ENCODE measurements at places on chromosomes 12 and 14. TPM values are rescaled to one million over a fixed set of nuclear protein-coding genes. Genes with fewer than 3 reads are reported as not detected.

EGLN3 gene
- total RNA-seq, result 2.1 TPM

OASL gene
- total RNA-seq, result 4.0 TPM

ADAM21 gene
- total RNA-seq, result 0.09 TPM

FAM222A gene
- 2.0 TPM for total RNA-seq

RBP5 gene
- total RNA-seq, result 0.31 TPM

ZNF891 gene
- total RNA-seq, result 2.1 TPM

SPRYD3 gene
- 43.3 TPM for total RNA-seq

- DNase-seq, result no peak
- H3K27ac ChIP-seq, result no peak overlapping the region
- peaks cover 45% of the 10 kb centered on the region for H3K4me1 ChIP-seq
- H3K36me3 ChIP-seq, result no peaks in the 10 kb centered on the region
- H3K27me3 ChIP-seq, result no peaks in the 10 kb centered on the region
- no peak overlapping the region for H3K4me3 ChIP-seq
These were observed 8.9 kb upstream of the AMN1 start for GRCh38 chr12:31737763-31738162.

DNA sequence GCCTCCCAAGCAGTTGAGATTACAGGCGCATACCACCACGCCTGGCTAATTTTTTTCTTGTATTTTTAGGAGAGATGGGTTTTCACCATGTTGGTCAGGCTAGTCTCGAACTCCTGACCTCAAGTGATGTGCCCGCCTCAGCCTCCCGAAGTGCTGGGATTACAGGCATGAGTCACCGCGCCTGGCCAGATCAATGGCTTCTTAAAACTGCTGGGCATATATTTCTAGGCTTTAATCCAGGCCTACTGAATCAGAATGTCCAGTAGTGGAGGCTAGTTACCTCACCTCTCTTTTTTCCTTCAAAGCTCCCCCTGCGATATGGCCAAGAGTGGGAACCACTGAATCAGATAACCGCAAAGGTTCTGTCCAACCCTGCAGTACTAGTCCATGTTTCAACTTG is 17.1 kb downstream of the POU6F1 start:
- H3K4me3 ChIP-seq, result no peak overlapping the region
- no peaks in the 10 kb centered on the region for H3K36me3 ChIP-seq
- no peak for DNase-seq
- H3K27ac ChIP-seq, result no peak overlapping the region
- no peaks in the 10 kb centered on the region for H3K27me3 ChIP-seq
- no peaks in the 10 kb centered on the region for H3K4me1 ChIP-seq

- H3K27ac ChIP-seq, result no peak overlapping the region
- no peaks in the 10 kb centered on the region for H3K36me3 ChIP-seq
- no peaks in the 10 kb centered on the region for H3K4me1 ChIP-seq
- no peak for DNase-seq
- peaks cover 11% of the 10 kb centered on the region for H3K27me3 ChIP-seq
- H3K4me3 ChIP-seq, result peak overlapping the region; percentile 22
These were observed 834 bp downstream of the COCH start for GRCh38 chr14:30874999-30875787.

DNA sequence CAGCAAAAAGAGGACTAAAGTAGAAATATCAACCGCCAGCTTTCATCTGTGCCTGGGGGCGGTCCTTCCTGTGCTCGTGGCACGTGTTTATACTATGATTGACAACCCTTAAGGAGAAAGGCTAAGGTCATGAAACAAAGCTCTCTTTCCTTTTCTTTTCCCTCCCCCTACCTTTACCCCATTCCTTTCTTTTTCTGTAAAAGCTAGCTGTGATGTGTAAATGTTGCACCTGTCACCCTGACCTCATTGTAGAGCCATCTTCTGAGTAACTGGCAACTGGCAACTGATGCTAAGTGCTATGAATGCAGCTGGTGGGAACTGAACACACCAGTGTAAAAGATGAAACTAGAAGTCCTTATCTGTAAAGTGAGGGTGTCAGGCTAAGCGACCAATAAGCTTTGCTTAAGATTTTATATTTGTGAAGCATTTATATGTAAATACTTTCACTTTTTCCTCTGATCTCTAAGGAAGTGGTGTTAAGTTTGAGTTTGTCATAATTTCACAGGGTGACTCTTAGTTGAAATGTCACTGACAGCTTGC is 102.8 kb upstream of the BCAT1 start:
- no peaks in the 10 kb centered on the region for H3K27me3 ChIP-seq
- H3K4me1 ChIP-seq, result peaks cover 34% of the 10 kb centered on the region
- peak; percentile 35 for DNase-seq

GRCh38 chr12:89231686-89232085 is 120.6 kb downstream of the DUSP6 start:
- H3K4me3 ChIP-seq, result no peak overlapping the region
- H3K4me1 ChIP-seq, result peaks cover 23% of the 10 kb centered on the region

GRCh38 chr14:33249233-33249820 is 310.6 kb downstream of the NPAS3 start:
- H3K4me1 ChIP-seq, result no peaks in the 10 kb centered on the region
- no peak for DNase-seq
- no peak overlapping the region for H3K4me3 ChIP-seq
- H3K36me3 ChIP-seq, result no peaks in the 10 kb centered on the region

DNA sequence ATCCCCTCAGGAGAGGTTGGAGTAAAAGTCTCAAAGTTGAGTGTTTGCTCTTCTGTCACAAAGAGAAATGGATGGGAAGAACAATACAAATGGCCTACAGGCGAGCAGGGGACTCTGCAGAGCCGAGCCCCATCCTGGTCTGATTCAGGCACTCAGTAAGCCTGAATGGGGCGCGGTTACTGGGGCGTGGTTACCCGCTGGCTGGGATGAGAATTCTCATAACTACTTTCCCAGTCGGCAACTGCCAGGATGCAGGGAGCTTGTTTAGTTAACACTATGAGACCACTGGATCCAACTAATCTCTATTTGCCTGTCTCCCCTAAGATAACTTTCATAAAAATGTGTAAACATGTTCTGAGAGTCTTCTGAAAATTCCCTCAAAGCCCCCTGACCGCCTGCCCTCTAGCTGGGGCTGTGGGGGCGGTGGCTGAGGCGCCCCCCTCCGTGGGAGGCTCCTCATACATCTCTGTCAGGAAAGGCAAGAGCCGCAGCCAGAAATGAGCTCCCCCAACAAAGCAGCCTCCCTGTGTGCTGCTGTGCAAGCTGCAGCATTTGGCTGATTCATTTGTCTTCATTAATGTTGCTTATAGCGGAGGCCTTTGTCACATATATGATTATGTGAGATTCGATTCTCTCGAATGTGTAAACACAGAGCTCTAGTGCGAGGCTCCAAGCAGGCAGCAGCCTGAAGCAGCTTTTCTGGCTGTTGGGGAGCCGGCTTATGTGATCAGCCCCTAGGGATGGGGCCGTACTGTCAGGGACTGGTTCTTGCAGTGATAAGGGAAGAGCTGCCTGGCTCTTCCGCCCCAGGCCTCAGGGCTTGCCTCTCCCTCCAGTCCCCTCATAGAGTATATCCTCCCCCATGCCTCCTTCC is 126.1 kb upstream of the ARHGAP5 start:
- peaks cover 2% of the 10 kb centered on the region for H3K4me1 ChIP-seq
- DNase-seq, result no peak

GRCh38 chr12:66251049-66251448 is 51.2 kb upstream of the HELB start:
- H3K4me3 ChIP-seq, result no peak overlapping the region
- no peak for DNase-seq
- H3K4me1 ChIP-seq, result no peaks in the 10 kb centered on the region
- no peaks in the 10 kb centered on the region for H3K36me3 ChIP-seq
- H3K27ac ChIP-seq, result no peak overlapping the region

DNA sequence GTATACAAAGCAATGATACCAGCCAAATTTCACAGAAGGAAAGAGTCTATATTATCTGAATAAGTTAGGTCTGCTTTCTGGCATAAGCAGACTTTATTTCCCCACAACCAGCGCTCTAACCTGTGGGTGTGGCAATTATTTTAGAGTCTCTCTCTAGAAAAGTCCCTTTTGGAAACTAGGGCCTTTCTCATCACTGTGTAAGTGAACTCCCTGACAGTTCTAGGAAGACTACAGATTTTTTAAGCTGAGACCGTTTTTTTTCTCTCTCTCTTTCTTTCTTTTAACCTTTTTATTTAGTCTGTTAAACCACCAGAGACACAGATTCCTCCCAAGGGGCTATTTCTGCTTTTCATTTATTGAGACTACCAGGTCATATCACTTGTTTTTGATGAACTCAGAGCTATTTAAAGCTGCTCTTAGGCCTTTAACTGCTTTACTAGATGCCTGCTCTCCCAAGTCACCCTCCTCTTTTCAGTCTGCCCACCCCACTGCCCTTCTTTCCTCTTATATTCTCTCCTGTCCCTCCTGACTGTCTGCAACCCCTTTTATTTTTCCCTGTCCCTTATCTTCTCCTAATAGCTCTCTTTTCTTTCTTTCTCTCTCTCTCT is 69.2 kb upstream of the ARHGAP5 start:
- no peak overlapping the region for H3K4me3 ChIP-seq
- H3K36me3 ChIP-seq, result no peaks in the 10 kb centered on the region
- H3K4me1 ChIP-seq, result no peaks in the 10 kb centered on the region

DNA sequence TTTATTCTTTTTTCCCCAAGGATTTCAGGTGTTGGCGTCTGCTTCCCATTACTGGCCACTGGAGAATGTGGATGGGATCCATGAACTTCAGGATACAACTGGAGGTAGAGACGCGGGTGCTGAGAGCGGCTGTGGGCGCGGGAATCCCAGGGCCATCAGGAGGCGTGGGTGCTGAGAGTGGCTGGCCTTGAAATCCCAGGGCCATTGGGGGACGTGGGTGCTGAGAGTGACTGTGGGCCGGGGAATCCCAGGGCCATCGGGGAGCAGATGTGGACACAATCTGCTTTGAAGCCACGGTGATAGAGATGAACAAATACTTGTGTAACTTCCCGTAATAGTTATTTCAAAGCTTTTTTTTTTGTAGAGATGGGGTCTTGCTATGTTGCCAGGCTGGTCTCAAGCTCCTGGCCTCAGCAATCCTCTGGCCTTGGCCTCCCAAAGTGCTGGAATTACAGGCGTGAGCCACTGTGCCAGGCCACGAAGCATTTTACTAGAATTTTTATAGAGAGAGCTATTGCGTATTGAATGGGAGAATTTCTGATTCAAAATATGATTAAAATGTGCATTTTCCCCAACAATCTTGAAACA is 12.8 kb downstream of the ADGRD1 start:
- DNase-seq, result no peak
- no peaks in the 10 kb centered on the region for H3K36me3 ChIP-seq
- no peak overlapping the region for H3K27ac ChIP-seq
- H3K27me3 ChIP-seq, result no peaks in the 10 kb centered on the region

DNA sequence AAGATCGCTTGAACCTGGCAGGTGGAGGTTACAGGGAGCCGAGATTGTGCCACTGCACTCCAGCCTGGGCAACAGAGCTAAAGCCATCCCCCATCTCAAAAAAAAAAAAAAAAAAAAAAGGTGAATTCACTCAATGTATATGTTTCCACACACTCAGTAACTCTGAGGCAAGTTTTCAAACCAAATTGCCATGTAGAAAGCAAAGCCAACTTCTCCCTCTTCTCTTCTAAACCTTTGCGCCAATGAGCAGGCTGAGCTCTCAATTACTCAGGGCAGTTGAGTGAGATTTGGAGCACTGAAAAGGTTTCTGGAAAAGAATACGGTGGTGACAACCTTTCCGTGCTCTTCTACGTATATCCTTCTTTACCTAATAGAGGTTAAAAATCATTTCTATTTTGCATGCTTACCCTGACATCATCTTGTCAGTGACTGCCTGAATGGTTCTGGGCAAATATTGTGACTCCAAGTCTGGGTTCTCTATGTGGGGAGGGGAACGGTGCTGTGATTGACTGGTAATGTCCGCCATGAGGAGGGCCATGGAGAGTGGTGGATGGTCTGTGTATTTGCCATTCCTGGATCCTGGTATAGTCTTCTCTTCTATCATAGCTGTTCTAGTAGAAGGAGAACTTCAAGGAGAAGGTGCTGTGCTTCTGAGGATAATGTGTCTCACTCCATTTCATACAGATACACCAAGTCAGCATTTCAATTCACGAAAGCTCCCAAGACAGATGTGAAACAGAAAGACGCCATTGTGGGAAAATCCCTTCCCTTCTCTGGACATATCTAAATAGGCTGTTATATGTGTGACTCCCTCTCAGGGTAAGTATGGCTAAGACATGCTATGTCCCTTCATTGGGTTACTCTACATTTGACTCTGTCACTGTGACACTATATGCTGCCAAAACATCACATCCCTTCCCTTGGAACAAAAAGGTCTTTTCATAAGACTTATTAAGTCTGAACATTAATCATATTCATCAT is 46.2 kb upstream of the MED13L start:
- no peak overlapping the region for H3K27ac ChIP-seq
- no peaks in the 10 kb centered on the region for H3K36me3 ChIP-seq
- no peak overlapping the region for H3K4me3 ChIP-seq
- no peak for DNase-seq
- H3K27me3 ChIP-seq, result no peaks in the 10 kb centered on the region
- H3K4me1 ChIP-seq, result peaks cover 21% of the 10 kb centered on the region

DNA sequence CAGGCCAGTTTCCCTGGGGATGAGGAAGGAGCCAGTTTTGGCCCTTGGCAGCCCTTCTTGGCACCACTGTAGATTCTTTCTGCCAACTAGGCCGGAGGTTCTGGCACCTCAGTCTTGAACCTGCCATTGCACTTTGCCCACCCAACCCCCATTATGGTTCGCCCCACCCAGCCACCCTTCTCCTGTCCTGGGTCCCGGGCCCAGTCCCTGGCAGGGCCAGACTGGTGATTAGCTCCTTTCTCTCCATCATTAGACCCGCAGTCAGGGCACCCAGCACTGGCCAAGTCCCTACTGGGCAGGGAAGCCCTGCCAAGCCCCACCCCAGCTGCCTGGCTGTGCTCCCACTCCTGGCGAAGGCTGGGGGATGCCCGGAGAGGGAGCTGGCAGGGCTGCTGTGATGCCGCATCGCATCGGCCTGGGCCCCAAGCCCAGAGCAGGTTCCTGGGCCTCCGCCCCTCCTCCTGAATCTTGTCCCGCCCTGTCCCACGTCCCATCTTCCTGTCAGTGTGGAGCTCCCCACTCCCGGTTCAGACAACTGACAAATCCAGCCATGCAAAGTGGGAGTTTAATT is 9.8 kb downstream of the FAM222A start:
- no peaks in the 10 kb centered on the region for H3K4me1 ChIP-seq
- H3K36me3 ChIP-seq, result no peaks in the 10 kb centered on the region

- no peak overlapping the region for H3K4me3 ChIP-seq
- no peaks in the 10 kb centered on the region for H3K27me3 ChIP-seq
- no peaks in the 10 kb centered on the region for H3K36me3 ChIP-seq
- H3K4me1 ChIP-seq, result no peaks in the 10 kb centered on the region
These were observed 153.3 kb upstream of the CLEC14A start for GRCh38 chr14:38409071-38409705.

- no peak overlapping the region for H3K4me3 ChIP-seq
- no peaks in the 10 kb centered on the region for H3K4me1 ChIP-seq
- H3K36me3 ChIP-seq, result no peaks in the 10 kb centered on the region
- DNase-seq, result no peak
These were observed 204.7 kb downstream of the KITLG start for GRCh38 chr12:88375306-88376305.

DNA sequence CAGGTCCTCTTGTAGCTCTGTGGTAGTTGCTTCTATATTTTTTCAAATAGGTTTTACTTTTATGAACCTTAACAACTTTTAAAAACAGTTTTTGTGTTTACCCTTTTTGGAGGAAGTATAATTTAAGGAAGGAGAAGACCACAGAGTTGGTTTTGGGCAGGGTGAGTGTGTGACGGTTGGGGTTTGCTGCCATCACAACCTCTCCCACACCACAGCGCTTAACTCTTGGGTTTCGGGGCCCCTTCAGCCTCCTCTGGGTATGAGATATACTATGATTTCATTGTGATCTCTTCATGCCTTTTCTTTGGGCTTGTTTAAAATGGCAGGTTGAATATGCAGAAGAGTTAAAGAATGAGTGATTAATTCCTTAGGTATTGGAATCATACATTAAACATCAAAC is 228.7 kb upstream of the CRY1 start:
- no peak overlapping the region for H3K27ac ChIP-seq
- peak; percentile 52 for DNase-seq
- H3K4me1 ChIP-seq, result peaks cover 26% of the 10 kb centered on the region
- H3K27me3 ChIP-seq, result no peaks in the 10 kb centered on the region
- H3K4me3 ChIP-seq, result peak overlapping the region; percentile 93
- no peaks in the 10 kb centered on the region for H3K36me3 ChIP-seq

Measured in CD8-positive, alpha-beta memory T cell (primary cell).